Ammon's horn (tissue), 1 donor: ENCODE measurements at places on chromosomes 6 and 20.

GRCh38 chr6:39417440-39417839, 94.9 kb upstream of the KCNK16 start:
- no peak for DNase-seq

- DNase-seq = no peak
Measured at GRCh38 chr6:2028457-2029038, 216.9 kb downstream of the GMDS start.

DNA sequence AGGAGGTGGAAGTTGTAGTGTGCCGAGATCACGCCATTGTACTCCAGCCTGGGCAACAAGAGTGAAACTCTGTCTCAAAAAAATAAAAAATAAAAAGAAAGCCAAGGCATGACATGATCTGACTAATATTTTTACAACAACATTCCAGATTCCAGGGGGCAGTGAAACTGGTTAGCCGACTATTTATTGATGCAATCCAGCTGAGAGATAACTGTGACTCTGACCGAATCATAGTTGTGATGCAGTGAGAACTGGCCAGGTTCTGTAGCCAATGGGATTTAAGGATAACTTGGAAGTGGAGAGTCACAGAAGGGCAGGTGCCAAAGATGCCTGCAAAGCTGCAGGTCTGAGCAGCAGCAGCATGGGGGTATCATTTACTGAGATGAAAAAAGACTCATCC, 82.9 kb upstream of the TSHZ2 start:
- DNase-seq = no peak

GRCh38 chr6:150382171-150382570, 13.4 kb downstream of the IYD start:
- DNase-seq = no peak

DNA sequence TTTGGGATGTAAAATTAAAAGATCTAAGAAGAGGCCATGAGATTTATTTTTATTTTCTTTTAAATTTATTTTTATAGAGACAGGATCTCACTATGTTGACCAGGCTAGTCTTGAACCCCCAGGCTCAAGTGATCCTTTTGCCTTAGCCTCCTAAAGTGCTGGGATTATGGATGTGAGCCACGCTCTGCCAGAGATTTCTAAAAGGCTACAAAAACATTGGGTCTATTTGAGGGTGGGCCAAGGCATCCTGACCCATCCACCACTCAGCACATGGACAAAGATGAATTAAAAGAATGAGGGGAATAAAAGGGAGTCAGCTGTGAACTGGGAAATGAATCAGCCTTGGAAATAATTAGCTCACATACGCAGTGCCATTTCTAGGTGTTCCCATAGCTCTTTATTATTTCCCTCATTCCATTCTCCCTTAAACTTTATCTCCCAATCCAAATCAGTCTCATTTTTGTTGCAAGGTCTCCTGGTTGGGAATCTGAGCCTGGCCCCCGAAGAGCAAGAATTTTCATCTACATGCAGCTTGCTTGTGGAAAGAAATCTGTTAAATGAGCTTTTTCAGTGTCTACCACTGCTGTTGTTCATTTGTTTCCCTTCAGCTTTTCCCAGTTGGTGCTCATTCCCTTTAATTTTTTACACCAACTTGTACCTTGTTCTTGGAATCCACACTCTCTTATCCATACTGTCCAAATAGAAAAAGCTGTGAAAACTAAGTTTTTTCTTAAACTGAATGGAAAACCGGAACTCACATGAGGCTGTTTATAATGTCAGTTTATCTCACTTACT, 66.9 kb downstream of the MKKS start:
- no peak for DNase-seq

GRCh38 chr20:19976595-19977372, 40.4 kb upstream of the NAA20 start:
- peak; percentile 84 for DNase-seq

GRCh38 chr6:90249034-90249433, 47.6 kb downstream of the BACH2 start:
- no peak for DNase-seq

DNA sequence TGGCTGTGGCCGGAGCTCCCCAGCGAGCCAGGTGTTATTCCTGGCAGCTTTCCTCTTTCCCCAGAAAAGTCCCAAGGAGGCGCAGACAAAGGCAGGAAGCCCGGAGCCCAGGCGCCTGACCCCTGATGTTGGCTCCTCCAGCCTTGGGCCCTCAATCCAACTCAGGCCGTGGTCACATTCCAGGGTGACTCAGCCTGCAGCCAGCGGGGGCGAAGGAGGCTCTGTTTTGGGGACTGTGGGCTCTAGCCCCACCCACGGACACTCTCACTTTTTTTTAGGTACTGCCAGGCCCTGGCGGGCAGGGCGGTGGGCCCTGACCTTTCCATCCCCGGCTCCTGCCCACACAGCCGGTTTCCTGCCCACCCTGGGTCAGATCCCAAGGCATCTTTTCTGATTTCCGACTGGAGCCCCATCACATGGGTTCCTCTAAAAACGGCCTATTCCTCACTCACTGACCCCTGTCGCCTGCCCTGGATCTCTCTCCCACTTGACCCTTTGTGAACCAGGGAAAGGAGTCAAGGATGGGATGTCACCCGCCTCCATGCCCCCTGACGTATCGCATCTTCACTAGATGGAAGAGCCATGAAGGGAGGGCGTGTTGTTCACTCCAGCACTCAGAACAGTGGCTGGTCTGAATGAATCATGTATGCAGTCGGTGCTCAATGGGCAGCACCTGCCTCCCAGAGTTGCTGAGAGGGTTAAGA, 5.5 kb downstream of the PTGIS start:
- DNase-seq = no peak

- DNase-seq = no peak
Measured at GRCh38 chr6:90488816-90489215, 98.1 kb downstream of the MAP3K7 start.

GRCh38 chr20:45363611-45364492, 896 bp downstream of the SYS1 start:
- DNase-seq = no peak

- no peak for DNase-seq
Measured at GRCh38 chr20:2153326-2153725, 51.7 kb downstream of the STK35 start.

GRCh38 chr6:135748189-135748588, 103.3 kb upstream of the PDE7B start:
- peak; percentile 7 for DNase-seq

- DNase-seq = no peak
Measured at GRCh38 chr6:62516291-62517141, 230.5 kb upstream of the KHDRBS2 start.

GRCh38 chr6:39377539-39377950, 55.0 kb upstream of the KCNK16 start:
- DNase-seq = peak; percentile 92

DNA sequence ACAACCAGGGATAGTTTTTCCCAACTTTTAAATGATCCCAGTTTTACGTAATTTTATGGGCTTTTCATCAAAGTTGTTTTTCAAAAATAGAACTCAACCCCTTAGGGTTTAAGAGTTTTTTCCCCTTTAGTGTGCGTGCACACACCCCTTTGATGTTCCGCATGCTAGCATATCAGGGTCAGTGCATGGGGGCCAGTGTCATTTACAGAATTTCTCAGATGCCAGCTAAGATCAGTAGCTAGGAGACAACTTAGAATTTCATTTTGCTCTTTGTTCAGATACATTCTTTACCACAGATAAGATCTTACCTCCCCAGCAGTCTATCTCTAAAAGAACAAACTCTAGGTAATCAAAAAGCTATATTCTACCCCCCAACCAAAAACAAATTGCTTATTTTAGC, 238.5 kb upstream of the SASH1 start:
- no peak for DNase-seq

GRCh38 chr6:36277946-36278470, 8.1 kb downstream of the PNPLA1 start:
- DNase-seq = no peak

GRCh38 chr6:579339-579738, 77.6 kb downstream of the HUS1B start:
- no peak for DNase-seq

DNA sequence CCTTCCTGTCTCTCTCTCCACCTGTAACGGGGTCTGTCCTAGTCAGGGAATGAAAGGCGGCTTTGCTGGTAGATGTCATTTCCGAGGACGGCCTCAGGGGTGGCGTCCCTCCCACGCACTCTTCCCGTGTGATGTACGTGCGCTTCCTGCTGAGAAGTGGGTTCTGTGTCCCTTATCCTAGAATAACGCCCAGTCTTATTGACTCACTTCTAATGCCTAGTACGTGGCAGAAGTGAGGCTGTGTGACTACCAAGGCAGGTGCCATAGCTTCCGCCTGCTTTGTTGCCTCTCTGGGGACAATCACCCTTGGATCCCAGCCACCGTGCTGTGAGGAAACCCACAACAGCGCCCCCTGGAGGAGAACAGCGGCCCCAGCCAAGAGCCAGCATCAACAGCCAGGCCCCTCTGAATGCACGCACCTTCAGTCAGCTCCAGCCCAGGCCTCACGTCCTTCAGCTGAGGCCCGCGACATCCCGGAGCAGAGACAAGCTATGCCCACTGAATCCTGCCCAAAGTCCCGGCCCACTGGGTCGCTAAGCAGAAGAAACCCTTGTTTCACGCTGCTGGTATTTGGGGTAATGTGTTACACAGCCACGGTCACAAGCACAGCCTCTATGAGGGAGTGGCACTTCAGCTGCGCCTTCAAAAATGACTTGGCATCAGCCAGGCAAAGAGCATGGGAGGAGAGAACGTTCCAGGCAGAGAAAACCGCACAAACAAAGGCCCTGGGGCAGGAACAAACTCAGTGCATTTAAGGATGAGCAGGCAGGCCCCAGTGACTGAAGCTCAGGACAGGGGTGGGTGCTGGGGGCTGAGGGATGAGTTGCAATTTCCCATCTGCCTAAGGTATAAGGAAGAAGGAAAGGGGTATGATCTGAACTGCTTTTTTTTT, 224.2 kb downstream of the NFATC2 start:
- DNase-seq = no peak

DNA sequence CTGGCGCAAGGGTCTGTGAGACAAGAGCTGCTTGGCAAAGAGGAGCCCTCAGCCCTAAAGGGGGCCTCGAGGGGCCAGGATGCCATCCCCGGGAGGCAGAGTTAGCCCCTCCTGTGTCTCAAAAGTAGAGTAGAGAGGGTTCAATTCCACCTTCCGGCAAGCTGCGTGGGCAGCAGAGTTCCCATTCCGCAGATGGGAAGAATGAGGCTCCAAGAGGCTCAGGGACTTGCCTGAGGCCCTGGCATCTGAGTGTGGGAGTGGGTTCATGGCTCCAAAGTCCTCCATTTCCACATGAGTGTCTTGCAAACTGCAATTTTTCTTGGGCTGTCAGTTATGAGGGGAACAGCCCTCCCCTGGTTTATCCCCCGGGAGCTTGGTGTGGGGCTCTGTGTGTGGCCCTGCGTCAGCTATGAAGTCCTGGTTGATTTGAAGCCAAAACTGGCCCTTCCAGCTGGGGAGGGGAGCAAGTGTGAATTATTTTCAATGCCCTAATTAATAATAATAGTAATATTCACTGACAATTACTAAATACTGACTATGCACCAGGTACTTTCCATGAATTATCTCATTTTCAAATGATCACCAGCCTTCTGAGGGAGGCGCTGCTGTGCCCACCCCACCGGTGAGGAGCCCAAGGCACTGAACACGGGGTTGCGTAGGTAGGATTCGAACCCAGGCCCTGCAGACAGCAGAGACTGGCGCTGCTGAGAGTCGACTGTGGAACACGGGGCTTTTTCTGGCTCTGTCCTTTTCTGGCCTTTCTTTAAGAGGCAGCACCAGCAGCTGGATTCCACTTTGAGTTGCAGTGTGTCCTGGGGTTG, 153.0 kb upstream of the PTPN1 start:
- DNase-seq = no peak

- no peak for DNase-seq
Measured at GRCh38 chr20:40996326-40996725, 32.3 kb upstream of the TOP1 start.

GRCh38 chr6:30000156-30000791, 57.9 kb downstream of the HLA-A start:
- no peak for DNase-seq
